ENCODE measurements at places on chromosomes 5 and 9.

- no peak for DNase-seq
Measured at GRCh38 chr5:105898183-105898582, 1772.6 kb downstream of the EFNA5 start.

GRCh38 chr5:138640646-138641254 lies 65.5 kb upstream of the HSPA9 start:
- DNase-seq, result no peak

GRCh38 chr5:141641634-141642267 lies 5.0 kb downstream of the RELL2 start:
- DNase-seq, result no peak

DNA sequence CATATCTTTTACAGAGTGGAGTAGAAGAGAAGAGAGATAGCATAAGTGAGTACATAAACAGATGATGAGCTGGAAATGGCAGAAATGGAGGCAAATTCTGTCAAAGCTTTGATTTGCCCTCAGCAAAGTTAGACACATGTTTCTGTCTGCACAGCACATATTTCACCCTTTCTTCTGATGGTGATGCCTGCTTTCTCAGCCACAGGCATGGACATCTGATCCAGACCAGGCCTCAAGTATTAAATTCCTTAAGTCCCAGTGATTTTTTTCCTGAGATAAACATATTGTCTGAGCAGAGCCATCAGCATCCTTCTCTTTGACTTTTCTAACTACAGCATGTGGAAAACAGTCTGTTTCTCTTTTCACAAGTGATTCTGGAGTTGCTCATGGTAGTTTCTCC lies 409.8 kb downstream of the MAN2A1 start:
- no peak for DNase-seq

DNA sequence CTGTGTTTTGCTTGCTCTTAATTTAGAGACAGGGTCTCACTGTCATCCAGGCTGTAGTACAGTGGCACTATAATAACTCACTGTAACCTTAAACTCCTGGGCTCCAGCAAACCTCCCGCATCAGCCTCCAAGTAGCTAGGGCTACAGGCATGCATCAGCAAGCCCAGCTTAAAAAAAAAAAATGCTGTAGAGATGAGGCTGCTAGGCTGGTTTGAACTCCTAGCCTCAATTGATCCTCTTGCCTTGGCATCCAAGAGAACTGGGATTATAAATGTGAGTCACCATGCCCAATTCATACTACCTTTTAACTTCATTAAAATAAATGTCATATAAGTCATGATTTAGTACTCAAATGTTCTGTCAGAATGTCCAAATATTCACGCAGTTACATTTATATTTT lies 2195.7 kb upstream of the C9orf72 start:
- DNase-seq, result no peak

GRCh38 chr5:134545070-134545868 lies 19.8 kb downstream of the JADE2 start:
- no peak for DNase-seq

- DNase-seq, result no peak
Measured at GRCh38 chr5:149639737-149640136, 58.4 kb downstream of the ARHGEF37 start.

GRCh38 chr5:141914199-141914743 lies 9.4 kb upstream of the DELE1 start:
- DNase-seq, result peak; percentile 77

GRCh38 chr5:115816226-115817081 lies at the start of gene CDO1:
TSS of gene CDO1 (minus strand) at chr5:115816659. CDS start at chr5:115816397, 262 bp downstream.
- DNase-seq, result peak; percentile 55

- DNase-seq, result no peak
Measured at GRCh38 chr5:120108586-120109248, 355.4 kb upstream of the PRR16 start.

- DNase-seq, result no peak
Measured at GRCh38 chr9:114723931-114724330, 41.9 kb upstream of the TEX48 start.

DNA sequence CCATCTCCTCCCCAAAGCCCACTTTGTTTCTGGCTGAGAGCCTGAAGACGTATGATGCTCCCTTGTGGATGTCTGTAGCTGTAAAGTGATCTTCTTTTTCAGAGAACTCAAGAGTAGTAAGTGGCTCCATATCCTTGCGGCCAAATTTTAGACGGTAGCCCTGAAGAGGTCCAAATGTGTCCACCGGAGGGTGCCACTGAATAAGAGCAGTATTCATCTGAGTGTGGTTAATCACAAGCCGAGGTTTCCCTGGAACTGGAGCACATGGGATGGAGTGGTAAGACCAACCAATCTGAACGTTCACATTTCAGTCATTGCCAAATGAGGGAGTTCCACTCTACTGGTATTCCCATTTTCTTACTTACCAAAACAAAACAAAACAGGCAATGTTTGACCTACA lies 686.5 kb upstream of the DMAC1 start:
- peak; percentile 22 for DNase-seq

DNA sequence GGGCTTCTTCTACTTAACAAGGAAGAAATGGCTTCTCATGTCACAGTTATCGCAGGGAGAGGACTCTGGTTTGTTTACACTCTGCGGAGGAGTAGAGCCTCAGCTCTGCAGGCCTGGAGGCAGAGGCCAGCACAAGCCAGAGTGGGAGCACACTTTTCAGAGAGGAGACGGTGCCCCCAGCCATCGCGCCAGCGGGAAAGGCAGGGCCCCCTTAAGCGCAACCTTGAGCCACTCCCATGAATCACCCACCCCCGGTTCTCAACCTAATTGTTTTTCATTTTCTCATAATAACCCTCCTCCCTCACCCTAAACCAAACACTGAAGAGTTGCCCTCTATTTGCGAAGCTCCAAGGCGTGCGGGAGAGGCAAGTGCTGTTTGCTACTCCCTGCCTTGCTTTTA lies 208.4 kb upstream of the TBCA start:
- DNase-seq, result no peak

- DNase-seq, result peak; percentile 23
Measured at GRCh38 chr9:112274600-112274999, 58.8 kb downstream of the PTBP3 start.

- no peak for DNase-seq
Measured at GRCh38 chr5:115336201-115336720, 39.8 kb upstream of the CCDC112 start.

- no peak for DNase-seq
Measured at GRCh38 chr9:34490760-34491159, 32.0 kb downstream of the ENHO start.

DNA sequence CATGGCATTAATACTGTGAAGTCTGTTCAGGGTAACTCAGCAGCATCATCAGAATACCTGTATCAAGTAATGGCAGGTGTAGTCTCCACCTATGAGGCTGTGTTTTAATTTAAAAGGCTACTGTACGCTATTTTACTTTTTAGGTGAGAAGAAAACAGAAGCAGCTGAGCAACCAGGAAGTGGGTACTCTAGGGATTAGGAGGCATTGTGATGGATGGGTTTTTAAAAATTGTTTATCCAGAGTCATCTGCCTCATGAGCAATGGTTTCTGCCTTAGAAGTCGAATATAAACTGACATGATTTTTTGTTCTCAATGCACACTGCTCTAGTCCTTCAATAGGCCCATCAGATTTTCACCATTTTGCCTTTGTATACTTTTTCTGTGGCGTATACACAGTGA lies 42.6 kb downstream of the PSIP1 start:
- DNase-seq, result no peak

- DNase-seq, result no peak
Measured at GRCh38 chr9:81472701-81473100, 216.6 kb downstream of the TLE1 start.

Data from iPS-NIHi11 (cell line).